ENCODE measurements at places on chromosomes 16 and 17.

DNA sequence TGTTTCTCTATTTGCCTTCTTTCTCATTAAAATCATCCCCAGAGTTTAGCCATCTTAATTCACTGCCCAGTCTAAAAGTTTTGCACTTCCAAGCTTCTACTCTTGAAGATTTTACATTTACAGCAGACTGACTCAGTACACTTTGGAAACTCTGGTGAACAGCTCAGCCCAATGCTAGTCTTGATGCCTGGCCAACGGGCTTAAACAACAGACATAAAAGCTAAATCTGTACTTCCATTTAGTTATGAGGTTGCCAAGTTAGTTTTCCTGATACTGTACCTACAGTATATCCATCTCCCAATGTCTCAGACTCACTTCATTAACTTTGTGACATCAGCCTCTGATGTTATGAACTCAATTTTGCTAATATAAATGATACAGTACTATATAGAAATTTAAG lies 891.8 kb upstream of the SOX9 start:
- no peak for DNase-seq

DNA sequence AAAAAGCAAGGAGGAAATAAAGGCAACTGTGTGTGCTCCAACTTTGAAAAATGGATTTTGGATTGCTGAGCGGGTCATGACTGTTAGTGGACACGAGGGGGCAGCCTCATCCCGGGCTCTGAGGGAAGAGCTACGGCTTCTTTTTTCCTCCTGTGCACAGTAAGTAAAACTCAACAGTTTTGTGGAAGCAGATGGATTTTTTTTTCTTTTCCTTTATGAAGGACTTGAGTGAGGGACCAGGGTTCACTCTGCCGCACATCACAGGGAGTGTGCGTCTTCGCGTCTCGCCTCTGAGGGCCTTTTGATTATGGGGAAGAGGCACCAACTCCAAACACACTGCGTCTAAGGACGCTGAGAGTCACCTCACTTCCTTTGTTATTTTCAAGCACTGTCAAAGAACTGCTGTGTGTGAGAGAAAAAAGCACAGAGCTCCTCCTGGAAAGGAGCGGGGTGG lies 80.3 kb upstream of the GOT2 start:
- DNase-seq = peak; percentile 0

DNA sequence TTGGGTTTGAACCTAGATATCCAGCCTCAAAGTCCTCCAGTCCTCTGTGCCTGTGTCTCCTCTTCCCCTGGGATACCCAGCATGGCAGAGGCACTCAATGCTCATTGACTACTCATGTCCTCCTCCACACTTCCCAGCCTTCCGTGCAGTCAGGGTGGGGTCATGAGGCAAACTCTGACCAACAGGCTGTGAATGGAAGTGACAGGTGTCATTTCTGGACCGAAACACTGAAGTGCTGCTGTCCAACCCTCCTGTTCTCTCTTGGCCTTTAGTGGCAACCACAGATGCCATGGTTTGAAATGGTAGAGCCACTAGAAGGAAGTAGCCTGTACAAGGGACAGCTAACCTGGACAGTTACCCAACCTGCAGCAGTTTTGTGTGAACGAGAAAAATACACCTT lies 46.7 kb upstream of the MAP3K14 start:
- DNase-seq = no peak

DNA sequence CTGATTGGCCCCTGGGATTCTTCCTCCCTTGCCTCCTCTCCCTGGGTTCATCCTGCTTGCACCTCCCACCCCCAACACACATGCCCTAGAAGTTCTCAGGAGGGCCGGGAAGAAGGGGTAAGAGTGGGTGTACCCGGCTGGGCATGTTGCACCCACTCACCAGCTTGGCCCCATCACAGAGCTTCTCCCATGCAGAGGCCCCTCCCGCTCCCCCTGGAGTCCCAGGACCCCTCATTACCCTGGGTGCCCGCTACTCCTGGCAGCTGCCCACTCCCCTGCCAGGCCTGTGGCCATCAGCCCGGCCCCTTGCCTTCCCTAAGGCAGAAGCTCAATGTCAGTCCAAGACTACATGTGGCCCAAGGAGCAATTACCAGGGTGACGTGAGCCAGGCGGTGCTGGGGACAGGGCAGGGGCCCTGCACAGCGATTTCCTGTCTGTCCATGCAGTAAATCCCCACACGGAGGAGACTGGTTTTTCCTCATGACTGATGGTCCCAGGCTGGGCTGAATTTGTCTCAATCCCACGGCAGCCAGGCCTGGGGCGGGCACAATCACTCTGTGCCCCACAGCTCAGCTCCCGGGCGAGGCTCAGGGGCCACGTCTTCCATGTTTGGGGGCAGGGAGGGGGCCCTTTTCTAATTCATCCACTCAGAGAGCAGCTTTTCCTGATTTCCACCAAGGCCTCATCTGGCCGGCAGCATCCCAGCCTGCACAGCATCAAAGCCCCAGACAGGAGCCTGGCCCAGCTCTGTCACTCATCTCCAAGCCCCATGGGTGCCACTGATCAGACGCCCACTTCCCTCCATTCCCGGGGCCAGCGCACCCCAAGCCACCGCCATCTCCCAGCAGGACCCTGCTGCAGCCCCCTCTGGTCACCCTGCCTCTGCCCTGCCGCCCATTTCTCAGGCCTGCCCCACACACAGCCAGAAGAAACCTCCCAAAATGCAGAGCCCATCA lies 234.7 kb downstream of the KATNIP start:
- DNase-seq = no peak

GRCh38 chr17:42386777-42387657 lies 1.2 kb downstream of the STAT3 start:
- DNase-seq = no peak

- peak; percentile 31 for DNase-seq
Measured at GRCh38 chr16:57592591-57593003, 35.8 kb upstream of the ADGRG1 start.

GRCh38 chr17:6831661-6832263 lies at the start of gene TEKT1:
Gene TEKT1 (minus strand): TSS chr17:6831729. CDS start chr17:6830376, 1,353 bp downstream.
- peak; percentile 50 for DNase-seq

GRCh38 chr16:57624044-57624688 lies 4.3 kb upstream of the ADGRG1 start:
- no peak for DNase-seq

DNA sequence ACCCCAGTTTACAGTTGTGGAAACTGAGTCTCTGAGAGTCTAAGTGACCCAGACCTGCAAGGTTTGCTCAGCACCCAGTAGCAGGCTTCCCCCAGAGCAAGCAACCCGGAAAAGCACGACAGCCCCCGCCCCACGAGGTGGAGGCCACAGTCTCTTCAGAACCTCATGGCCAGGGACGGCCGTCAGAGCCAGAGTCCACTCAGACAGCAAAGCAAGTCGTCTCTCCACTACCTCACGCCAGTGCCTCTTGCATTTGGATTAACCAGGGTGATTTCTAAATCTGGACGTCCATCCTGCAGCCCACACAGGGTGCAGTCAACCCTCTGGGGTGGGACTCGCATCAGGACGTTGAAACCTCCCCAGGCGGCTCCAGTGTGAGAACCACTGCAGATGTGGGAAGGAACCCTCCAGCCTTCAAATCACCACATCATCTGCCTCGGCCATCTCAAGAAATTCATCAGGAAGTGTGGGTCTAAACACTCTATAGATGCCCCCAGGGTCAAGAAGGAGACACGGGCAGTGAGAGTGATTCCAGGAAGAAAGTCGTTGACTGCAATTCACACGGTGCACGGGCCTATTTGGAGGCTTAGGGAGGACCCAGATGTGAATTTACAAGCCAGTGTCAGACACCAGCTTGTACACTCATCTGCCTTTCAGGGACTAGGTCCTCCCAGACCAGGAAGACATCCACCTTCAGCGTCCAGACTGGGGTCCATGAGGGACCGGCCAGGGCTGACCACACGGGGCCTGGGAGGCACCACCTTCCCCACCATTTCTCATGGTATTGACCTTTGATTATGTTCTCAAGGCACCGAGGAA lies 20.2 kb upstream of the RBFOX3 start:
- no peak for DNase-seq
